Right ventricle myocardium inferior (tissue), 1 donor: ENCODE measurements at places on chromosomes 3 and 15. TPM values are rescaled to one million over a fixed set of nuclear protein-coding genes. Genes with fewer than 3 reads are reported as not detected.

- DNase-seq: no peak
Measured at GRCh38 chr3:177793451-177793850, 596.2 kb upstream of the TBL1XR1 start.

DNA sequence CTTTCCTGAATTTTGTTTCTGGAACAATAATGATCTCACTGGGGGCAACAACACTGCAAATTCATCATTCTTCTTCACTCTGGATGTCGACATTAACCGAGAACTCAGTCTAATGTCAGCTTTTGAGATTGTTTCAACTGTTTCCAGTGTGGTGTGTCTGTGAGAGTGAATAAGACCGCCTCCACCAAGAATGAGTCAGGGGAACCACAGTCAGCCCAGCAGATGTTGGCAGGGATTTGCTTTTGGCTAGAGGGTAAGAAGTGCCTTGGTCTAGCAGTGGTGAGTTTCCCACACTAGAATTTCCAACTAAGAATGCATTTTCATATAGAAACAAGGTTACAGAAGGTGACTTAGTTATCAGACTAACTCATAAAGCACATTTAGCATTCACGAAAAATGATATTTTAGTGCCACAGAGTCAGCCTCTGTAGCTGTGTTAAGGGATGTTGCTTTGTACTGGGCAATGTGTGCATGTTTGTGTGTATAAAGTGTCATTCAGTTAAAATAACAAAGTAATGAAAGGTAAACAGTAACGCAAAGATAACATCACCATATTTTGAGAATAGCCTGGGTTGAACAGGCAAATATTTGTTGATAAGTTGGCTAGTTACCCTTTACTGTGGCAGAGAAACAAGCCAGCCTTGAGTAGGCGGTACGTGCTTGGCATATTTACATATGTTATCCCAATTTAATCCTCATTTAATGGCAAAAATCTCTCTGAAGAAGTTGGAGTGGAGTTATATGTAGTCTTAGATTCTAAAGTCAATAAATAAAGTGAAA, 33.8 kb downstream of the DRD3 start:
- no peak for DNase-seq

FES gene
- 19.3 TPM for total RNA-seq

DNA sequence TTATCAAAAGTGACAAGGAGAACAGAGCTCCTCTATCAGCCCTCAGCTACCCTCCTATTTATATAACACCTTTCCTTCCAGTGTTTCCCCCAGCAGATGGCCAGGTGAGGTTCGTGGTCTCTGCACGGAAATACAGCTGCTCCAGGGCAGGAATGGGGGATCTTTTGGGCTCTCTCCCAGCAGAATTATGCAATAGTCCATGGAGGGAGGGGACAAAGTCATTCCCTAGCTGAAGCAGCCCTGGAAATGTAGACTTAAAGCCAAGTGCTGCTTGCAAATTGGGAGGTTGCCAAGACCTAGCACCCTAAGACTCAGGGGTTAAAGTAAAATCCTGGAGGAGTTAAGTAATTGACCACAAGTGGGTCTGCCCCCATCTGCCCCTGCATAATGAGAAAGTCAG, 256.3 kb downstream of the LRTM1 start:
- DNase-seq: no peak

SLC12A6 gene
- 30.4 TPM for total RNA-seq

GRCh38 chr15:26889298-26889898, 22.5 kb downstream of the GABRA5 start:
- DNase-seq: no peak

FBXL2 gene
- total RNA-seq: 1.6 TPM

GPR62 gene
- 0.22 TPM for total RNA-seq

DNA sequence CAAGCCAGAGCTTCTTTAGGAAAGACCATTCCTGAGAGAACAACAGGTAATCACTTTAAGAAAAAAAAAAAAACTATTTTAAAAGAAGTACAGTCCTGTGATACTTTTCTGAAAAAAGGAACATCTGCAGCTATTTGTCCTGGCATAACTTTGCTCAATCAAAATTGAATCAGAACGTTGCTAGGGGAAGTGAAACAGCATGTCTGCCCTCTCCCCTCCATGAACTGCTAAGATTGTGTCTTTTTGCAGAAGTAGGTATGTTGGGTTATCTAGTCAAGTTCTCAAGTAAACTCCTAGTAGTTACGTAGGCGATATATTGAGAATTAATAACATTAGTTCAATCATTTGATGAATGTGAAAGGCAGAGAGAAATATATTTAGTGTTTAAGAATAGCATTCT, 1013.3 kb downstream of the TUSC7 start:
- no peak for DNase-seq

DNA sequence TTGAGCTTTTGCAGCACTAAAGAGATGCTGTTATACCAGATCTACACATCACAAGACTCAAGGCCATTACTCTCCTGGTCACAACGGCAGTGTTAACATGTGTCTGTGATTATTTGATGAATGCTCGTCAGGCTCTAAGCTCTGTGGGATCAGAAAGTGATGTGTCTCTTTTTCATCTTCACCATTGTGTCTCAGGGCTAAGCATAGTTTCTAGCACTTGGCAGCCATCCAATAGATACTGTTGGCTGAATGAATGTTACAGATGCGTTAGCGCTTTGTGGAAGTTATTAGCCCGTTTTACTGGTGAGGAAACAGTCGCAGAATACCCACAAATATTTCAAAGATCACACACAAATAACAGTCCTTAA, 1.2 kb upstream of the FAM81A start:
- no peak for DNase-seq

DNA sequence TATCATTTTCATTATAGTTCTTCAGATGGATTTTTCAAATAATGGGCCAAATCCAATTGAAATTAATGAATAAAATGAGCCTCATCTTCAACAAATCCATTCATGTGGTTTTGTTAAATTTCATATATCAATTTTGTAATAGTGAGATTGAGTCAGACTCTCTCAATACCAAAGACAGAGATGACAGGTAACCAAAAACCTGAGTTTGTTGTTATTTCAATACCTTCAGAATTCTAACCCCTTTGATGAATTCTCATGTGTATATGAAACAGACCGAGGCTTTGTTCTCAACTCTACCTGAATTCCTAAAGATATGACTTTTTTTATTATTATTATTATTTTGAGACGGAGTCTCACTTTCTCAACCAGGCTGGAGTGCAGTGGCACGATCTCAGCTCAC, 92.8 kb downstream of the FOXP1 start:
- no peak for DNase-seq

GRCh38 chr3:154071146-154071545, 50.0 kb upstream of the ARHGEF26 start:
- no peak for DNase-seq

DNA sequence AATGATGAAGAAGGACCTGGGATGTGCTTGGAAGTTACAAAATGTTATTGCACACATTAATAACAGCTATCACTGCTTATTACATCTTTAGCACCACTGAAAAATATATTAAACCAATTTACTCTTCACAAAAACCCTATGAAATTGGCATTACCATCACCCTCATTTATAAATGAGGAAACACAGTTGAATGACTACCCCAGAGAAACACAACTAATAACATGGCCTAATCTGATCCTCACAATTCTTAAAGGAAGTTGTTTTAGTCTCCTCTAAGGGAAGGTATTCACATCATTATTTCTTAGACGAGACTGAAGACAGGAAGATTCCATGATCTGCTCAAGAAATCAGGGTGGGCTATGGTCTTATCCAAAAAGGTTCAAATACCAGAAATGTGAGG, 35.9 kb downstream of the INO80 start:
- no peak for DNase-seq

- DNase-seq: no peak
Measured at GRCh38 chr15:70714015-70714414, 49.3 kb downstream of the UACA start.

DNA sequence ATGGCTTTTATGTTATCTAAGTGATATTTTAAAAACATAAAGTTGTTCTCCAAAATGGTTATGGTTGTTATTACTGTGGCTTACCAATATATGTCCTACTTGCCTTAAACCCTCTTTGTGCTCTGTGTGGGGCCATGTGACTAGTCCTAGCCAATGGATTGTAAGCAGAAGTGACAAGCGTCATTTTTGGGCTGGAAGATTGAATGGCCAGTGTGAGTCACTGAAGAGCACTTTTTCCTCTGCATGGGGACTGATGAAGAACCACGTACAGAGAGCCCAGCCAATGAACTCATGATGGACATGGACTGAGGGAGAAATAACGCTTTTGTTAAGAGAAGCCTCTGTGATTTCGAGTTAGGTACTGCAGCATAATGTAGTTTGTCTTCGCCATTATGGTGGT, 332.7 kb downstream of the EDEM1 start:
- no peak for DNase-seq

C3orf85 gene
- total RNA-seq: not detected
